ENCODE measurements at places on chromosomes 2 and 18.

DNA sequence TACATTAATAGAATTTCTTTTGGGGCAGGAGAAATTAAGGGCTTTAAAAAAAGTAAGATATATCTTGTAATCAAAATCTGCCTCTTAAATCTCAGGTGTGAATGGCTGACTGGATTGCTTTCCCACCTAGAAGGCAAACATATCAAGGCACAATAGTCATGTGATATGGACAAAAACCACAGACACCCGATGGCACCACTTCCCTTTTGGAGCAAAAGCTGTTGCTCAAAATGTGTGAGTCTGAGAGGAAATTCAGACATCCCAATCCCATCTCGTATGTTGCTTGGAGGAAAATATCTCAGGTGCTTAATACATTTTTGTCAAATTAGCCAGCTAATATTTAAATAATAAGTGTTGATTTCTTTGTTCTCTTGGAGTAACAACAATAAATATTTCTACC lies 120.7 kb downstream of the KCNF1 start:
- DNase-seq = no peak

- no peak for DNase-seq
Observed at GRCh38 chr2:157322432-157322831, 3.2 kb downstream of the ERMN start.

DNA sequence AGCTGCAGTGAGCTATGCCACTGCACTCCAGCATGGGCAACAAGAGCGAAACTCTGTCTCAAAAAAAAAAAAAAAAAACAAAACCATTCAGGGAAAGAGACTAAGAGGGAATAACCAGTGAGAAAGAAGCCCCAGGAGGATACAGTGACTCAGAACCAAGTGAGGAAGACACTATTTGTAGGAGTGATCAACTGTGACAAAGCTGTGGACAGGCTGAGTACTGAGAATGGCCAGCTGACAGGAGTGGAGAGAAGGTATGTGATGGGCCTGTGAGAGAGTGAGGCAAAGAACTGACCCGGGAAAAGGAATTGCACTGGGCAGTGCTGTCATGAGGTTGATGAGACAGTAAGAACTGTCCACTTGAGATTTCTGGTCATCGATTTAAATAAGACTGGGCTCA lies 6.7 kb upstream of the LCT start:
- no peak for DNase-seq

DNA sequence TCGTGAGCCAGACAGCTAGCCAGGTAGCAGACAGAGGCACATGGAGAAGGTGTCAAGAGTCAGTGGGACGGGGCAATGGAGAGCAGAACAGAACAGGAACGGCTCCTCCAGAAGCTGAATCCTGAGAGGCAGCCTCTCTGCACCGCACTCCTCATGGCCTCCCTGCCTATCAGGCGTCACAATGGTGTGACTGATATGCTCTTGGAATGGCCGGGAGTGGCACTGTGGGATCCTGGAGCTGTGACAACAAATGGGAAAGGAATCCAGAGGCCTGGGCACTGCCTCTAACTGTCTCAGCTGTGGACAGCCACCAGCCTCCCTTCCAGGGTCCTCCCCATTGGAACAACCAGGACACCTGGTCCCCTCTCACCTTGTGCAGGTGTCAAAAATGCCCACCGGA lies 89.1 kb upstream of the ID2 start:
- no peak for DNase-seq

DNA sequence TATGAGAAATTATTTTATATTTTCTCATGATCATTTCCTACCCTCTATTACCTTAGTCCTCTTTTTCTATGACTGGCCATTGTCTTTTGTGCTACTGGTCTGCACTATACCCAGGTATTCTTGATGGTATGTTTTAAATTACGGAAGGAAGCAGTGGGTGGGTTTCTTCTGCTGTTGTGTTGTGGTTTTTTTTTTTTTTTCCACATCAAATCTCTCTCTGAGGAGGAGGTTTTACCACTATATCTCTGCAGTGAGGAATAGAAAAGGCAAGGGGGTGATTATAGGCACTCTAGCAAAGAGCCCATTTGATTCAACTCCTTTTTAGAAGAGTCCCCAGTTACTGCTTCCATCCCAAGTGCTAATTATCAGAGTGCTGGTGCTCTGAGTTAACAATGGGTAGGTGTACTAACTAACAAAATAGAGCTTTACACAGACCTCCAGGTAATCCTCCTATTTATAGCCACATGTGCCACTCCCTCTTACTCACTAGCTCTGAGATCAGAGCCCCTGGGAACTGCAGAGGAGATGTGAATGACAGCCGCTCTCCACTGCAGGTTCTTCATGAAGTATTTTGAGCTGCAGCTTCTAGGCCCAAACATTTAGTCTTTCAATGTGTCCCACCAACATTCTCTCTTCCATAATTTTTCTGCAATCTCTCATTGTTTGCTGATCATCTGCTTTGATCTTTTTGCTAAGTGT lies 301.6 kb upstream of the GULP1 start:
- no peak for DNase-seq

- no peak for DNase-seq
Observed at GRCh38 chr2:111632661-111633060, 251.3 kb downstream of the ANAPC1 start.

DNA sequence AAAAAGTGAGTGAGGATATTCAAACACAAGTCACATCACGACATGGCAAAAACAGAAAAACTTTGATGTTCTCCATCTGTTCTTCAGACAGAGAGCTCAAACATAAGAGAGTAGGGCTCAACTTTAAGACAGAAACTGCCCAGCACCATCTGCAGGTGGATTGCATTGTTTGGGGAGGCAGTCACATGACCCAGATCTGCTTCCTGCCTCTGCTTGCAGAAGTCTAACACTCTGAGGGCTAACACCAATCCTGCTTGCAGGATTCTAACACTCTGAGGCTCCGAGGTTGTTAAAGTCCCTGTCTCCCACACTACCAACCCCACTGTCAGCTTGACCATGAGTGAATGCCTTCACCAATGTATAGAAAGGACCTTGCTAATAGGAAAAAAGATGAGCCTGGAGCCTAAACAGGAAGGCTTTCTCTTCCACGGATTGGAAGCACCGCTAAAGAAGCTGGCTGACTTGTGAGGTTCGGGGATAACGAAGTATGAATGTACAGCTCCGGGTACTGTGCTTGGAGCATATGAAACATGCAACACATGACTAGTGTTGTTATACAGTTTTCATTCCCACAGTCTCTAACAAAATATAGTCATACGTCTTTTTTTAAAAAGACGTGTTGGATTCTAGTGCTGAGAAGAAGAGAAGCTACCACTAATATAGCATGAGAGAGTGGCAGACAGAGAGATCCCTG lies 176.6 kb upstream of the CREB1 start:
- DNase-seq = no peak

DNA sequence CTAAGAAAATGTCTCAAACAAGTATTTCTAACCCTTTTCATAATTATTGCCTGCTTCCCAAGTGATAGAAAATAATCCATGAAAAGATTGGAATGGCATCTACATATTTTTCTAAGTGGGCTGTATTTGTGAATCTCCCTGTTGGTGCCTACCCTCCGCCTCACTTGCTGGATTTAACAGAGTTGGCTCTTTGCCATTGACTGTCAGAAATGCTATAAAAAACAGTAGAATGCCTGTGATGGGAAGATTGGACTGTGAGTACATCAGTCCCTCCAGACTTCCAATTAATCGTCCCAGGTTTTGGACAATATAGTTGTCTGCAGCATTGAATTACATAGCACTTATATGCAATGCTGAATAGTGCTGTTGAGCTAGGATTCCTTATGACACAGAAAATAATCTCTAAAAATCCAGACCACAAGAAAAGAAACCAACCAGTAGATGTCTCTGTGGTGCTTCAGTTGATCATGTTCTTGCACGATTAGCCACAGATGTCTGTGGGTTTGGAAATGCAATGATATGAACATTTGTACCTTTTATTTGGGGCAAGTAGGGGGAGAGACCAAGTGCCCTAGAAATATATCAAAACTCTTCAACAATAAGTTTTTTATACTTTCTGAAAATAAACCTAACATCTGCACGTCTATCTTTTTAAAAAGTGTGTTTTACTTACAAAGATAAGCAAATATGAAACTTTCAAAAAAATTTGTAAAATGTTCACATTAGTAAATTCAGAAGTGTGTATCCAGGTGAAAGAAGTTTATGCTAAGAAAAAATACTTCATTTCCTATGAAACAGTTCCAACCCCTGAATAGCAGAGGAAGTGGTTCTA lies 88.5 kb downstream of the DYNAP start:
- DNase-seq = no peak

DNA sequence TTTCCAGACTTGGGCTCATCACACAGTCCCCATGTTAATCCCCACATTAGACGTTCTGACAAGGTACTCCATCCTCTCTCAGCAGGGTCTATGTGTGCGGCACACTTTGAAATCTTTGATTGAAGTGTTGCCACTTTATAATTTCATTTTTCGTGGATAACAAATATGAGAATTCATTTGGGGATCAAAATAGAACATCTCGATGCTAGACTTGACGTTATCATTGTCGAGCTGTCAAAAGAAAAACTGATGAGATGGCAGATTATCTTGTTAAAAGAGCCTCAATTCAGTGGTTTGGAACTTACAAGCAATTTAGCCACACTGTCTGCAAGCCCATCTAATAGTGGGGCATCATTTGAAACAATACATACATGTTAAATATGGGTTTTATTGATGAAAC lies 91.2 kb upstream of the SULT1C3 start:
- DNase-seq = no peak

- DNase-seq = no peak
Observed at GRCh38 chr2:210633699-210634098, 77.3 kb downstream of the CPS1 start.

- no peak for DNase-seq
Observed at GRCh38 chr2:118065015-118065706, 23.1 kb upstream of the INSIG2 start.

DNA sequence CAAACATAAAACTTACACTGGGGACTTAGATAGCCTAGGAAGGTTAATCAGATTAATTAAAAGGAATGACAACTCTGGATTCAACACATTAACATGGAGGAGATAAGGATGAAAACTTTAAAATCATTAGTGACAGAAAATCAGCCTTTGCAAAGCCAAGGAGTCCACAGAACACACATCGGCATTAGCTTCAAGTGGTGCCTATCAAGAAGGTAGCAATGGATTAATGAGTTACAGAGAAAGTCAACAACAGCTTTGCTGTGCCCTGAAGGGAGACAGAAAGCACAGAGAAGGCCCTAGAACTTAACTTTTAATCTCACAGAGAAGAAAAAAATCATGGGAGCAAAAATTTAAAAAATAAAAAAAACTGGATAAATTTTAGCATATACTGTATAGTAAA lies 88.6 kb downstream of the KCNH7 start:
- no peak for DNase-seq

- no peak for DNase-seq
Observed at GRCh38 chr2:200404615-200405014, 98.1 kb downstream of the SPATS2L start.
